Muscle of leg (tissue), 16 donors: ENCODE measurements at places on chromosomes 1 and 21. TPM values are rescaled to one million over a fixed set of nuclear protein-coding genes. Genes with fewer than 3 reads are reported as not detected.

- DNase-seq: peak; percentile 7
These were observed 106.4 kb upstream of the BCL9 start for GRCh38 chr1:147434921-147435320.

DNA sequence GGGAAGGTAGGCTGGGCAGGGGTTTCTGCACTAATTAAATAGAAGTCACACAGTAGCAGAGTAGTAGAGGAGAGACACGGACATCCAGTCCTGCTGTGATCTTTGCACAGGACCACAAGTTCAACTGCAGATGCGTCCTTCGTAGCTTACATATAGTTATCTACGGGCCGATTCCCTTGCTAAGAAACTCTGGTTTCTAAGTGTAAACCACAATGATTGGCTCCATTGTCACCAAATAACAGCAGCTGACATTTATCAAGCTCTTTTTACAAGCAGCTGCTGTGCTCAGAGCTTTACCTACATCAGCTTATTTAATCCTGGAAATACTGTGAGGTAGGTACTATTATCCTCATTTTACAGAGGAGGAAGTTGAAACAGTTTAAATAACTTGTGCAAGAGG lies 3.1 kb downstream of the SLC45A3 start:
- no peak for DNase-seq

DNA sequence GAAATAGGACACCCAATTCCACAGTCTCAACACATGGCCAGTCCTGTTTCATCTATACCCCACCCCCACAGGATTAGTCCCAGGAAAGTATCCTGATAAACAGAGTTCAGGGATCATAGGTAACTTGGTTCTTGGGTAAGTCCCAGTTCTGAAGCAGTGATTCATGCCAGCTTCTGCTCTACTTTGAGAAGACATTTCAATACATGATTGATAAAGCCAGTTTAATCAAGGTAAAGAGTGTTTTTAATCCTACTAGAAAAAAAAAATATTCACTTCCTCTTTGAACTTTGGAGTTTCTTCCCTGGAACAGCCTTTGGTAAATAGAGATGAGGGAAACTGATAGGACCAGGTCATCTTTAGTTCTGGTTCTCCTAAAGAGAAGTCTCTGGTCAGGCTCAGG lies 142.4 kb downstream of the TLR5 start:
- DNase-seq: no peak

- no peak for DNase-seq
These were observed 19.3 kb downstream of the TP73 start for GRCh38 chr1:3671371-3672180.

ANKRD34A gene
- 1.1 TPM for polyA plus RNA-seq

SLC22A15 gene
- polyA plus RNA-seq: 0.74 TPM

- DNase-seq: peak; percentile 87
These were observed 98.4 kb downstream of the EBNA1BP2 start for GRCh38 chr1:43073490-43074230.

GBP2 gene
- polyA plus RNA-seq: 0.74 TPM

GRCh38 chr1:176617881-176618280 lies 154.9 kb downstream of the PAPPA2 start:
- no peak for DNase-seq

DNA sequence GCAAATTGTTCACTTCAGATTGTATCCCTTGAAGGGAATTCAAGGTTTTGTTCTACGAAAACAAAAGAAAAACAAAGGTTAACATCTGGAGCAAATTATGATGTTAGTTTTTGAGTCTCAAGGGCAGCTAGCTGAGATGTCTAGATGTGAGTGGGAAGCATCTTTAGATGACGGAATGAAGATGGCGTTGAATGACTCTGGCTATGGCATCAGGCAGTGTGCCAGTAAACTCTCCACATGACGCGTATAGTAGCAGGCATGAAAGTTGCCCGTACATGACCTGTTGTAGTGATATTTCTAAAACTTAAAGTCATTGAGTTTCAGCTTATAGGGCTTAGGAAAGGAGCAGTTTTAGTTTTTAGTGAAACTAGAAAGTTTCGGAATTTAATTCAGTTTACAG lies 12.3 kb upstream of the SDC3 start:
- DNase-seq: no peak

- DNase-seq: no peak
These were observed 2.4 kb downstream of the TMEM125 start for GRCh38 chr1:43272161-43272560.

IGSF3 gene
- 25.9 TPM for polyA plus RNA-seq

- no peak for DNase-seq
These were observed 4.0 kb upstream of the SMIM12 start for GRCh38 chr1:34863501-34863900.

DNA sequence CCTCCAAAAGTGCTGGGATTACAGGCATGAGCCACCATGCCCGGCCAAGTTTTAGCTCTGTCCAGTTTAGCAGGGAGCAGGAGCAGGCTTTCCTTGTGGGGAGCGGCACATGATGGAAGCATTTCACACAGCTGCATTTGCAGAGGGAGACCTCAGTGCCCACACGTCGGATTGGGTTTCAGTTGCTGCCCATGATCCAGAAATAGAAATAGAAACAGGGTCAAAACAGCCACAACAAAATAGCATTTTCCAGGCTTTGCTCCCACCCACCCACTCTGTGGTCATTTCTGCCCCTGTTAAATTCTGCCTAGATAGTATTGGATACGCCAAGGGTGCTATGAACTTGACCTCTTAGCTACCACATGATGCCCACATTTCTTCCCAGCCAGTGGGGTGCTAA lies 128.4 kb downstream of the CNIH3 start:
- DNase-seq: peak; percentile 42

DNA sequence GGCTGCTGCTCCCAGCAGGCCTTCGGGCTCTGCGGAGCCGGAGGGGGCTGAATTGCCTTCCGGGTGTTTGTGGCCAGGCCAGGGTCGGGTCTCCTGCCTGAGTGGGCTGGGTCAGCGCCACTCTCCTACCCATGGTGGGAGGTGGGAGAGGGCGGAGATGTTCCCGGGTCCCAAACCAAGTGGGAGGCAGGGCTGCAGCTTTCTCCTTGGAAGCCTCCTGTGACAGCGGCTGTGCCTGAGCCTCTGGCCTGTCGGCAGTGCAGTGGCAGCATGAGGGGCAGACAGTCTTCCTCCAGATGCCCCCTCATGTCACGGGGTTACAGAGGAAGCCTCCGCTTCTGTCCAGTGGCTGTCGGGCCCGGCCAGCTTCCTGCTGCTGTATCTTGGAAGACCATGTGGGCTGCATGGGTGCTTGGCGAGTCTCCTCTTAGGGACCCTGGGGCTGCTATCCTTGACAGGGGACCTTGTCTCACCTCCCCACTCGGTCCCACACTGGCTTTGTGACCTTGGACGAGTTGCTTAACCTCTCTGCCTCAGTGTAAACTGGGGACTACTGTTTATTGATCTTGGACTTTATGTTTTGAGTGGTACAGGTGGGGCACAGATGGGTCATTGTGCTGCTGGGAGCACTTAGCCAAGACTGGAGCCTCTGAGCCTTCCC lies 4.3 kb downstream of the SKI start:
- no peak for DNase-seq

DNA sequence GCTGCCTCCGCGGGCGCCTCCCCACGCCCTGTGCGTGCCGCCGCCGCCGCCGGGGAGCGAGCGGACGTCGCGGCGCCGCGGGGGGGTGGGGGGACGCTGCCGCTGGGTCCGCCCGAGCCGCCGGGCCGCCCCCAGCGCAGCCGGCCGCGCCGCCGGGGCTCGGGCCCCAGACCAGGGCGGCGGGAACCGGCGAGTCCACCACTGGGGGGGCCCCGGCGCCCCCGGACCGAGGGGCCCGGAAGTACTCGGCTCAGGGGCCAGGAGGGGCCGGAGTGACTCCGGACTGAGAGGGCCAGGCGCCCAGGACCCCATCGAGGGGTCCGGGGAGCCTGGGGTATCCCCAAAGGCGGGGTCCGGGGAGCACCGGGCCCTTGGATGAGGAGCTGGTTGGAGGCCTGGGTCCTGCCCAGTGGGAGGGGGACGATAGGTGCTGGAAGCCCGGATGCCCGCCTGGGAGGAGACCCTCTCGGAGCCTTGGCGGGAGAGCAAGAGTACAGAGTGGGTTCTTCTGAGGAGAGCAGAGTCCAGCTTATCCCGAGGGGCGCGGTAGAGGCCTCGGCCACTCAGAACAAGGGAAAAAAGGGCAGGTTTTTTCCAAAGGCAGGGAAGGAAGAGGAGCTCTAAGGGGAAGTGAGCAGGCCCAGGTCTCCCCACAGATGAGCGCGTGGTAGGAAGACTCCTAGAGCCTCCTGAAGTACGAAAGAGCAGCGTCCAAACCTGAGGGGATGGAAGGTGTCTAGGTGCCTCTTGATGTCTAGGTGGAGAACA lies 556 bp downstream of the GMEB1 start:
- DNase-seq: peak; percentile 78

- DNase-seq: no peak
These were observed 533.5 kb downstream of the LTN1 start for GRCh38 chr21:28459193-28459592.

DNA sequence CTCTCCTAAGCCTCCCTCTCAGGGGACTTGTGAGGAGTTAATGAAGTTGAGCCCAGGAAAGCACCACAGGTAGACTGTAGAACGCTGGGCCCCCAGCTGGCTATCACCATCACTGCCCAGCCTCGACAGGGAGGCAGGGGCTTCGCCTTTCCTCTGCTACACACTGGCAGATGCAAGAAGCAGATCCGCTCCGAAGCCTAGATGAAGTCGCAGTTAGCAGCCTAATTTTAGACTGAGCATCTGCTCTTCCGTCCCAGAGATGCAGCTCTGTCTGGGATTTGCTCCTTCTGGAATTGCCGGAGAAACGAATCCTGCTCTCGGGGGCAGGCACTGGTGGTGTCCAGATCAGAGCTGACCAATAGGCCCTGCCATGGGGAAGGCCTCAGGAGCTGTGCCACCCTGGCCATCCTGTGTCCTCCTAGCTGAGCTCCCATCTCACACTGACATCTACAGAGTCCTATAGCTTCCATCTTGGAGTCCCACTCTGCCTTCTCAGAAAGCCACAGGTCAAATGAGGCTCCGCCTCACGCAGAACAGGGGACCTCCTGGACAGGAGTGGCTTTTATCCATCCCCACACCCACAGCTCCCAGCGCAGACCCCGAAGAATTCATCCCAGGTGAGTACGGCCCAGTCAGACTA lies 186.8 kb upstream of the EDN2 start:
- no peak for DNase-seq

CFH gene
- 130 TPM for polyA plus RNA-seq

DNA sequence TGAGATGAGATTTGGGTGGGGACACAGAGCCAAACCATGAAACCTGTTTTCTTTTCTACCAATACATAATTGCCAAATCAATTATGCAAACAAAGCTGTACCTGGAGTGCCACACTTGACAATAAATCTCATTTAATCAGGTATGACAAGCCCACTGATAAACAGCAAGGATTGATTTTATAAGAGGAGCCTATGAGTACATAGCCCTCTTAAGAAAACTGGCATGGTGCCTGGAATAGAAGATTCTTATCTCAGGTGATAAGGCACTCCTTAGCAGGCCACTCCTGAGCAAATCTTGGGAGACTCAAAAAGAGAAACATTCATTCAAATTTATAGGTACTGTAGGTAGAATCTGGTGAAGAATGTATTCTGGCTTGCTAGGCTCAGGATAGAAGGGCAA lies 28.6 kb upstream of the PDE4B start:
- DNase-seq: no peak

DNA sequence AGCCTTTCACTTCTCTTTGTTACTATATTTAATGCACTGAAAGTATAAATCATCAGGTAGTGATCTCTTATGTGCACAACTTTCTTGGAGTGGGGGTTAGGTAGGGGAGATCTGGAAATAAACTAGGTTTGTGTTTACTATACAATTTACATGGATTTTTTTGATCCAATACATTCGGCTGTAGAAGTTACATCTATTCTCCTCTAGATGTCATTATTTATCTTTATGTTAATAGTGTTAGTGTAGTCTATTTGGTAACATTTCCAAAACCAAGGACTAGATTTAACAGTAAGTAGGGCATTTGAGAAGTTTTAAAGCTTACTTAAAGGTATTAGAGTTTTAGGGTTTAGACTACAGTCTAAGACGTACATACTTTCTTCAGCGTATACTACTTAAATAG lies 5.4 kb downstream of the VPS45 start:
- peak; percentile 40 for DNase-seq

DNA sequence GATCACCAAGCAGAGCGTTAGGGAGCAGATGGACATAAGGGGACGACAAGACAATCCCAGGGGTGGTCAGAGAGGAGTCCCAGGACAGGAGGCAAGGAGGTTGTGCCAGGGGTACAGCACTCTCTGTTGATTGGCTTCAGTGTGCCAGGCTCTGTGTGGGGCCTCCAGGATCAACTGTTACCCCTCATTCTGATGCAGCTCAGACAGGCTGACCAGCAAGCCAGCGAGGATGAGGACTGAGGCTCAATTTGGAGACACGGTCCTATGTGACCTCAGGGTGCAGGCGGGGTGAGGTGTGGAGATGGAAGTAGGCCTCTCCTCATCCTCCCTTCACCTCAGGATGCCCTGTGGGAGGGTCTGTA lies 4.0 kb downstream of the HYI start:
- DNase-seq: no peak

VWA1 gene
- 68.4 TPM for polyA plus RNA-seq

S100A8 gene
- 18.6 TPM for polyA plus RNA-seq
